NCI-H1436 treated with DMSO at 0.1 percent for 48 hours (cell line): ENCODE measurements at places on chromosomes 11 and 22.

- DNase-seq = no peak
These were observed 46.8 kb downstream of the BTG4 start for GRCh38 chr11:111465400-111465799.

DNA sequence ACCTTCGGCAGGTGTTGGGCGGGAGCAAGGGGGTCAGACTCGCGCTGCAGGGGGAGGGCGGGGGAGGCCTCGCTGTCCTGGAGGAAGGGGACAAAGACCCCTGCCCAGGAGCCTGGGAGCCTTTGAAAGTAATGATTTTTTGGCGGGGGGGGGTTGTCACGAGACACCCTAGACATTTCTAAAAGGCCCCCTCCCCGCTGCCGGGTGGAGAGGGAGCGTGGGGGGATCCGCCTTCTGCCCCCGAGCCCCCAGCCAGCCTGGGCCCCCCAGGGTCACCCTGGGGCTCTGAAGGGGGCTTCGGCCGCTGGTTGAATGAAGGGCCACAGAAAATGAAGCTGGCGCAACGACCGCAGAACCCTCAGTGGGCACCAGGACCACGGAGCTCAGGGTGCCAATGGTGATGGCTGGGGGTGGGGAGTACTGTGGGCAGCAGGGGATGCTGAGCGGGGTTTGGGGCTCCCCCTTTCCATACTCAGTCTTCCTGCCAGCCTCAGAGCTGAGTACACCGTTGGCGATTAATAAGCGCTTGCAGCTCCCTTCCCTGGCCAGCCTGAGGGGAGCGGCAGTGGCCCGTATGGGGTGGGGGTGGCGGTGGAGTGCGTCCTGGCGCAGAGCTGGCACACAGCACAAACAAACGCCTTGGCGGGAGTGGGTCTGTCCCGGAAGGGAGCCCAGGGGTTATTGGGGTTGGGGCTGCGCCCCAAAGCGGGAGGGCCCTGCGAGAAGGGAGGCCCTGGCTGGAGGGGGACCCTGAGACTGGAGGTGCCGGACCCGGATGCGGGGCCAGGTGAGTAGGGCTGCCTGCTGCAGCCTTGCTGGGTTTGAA is 1.2 kb upstream of the DUSP8 start:
- no peak for DNase-seq

GRCh38 chr11:2415171-2415570 is 14.6 kb downstream of the TSSC4 start:
- DNase-seq = no peak

DNA sequence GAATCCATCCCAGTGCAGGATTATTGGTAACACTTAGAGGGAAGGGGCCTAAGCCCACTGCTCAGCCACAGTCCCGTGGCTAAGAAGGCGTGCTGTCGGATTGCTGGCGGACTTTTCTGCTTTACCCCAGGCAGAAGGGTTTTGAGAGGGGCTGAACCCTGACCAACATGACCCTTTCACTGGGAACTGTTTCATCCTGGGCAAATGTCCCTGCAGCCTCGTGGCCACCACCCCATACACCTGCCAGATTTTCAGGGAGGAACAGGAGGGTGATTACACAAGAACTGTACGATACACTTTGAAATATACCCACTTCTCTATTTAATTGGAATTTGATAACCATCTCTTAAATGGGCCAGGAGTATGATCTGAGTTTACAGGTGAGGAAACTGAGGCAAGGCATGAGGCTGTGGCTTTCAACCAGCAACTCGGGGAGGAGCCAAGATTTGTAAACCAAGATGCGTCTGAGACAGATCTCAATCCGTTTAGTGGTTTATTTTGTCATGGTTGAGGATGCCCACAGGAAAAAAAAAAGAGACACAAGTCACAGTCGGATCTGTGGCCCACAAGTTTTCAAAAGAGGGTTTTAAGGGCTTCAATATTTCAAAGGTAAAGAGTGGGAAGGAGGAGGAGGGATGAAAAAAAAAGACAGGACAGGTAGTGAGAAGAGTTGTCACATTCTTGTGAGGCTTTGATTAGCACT is 6.1 kb upstream of the APOL3 start:
- DNase-seq = no peak

GRCh38 chr11:125314276-125315078 is 149.9 kb downstream of the PKNOX2 start:
- no peak for DNase-seq

- no peak for DNase-seq
These were observed 206.4 kb downstream of the DBX1 start for GRCh38 chr11:19953909-19954308.

- no peak for DNase-seq
These were observed 73.2 kb upstream of the NUP50 start for GRCh38 chr22:45090497-45090910.
